ENCODE measurements at places on chromosomes 1 and 21. TPM values are rescaled to one million over a fixed set of nuclear protein-coding genes. Genes with fewer than 3 reads are reported as not detected.

The C1QB gene
- total RNA-seq: 1,524 TPM

GRCh38 chr1:63878932-63879331 lies 105.1 kb downstream of the ROR1 start:
- peaks cover 7% of the 10 kb centered on the region for H3K4me1 ChIP-seq
- H3K27me3 ChIP-seq: no peaks in the 10 kb centered on the region
- no peaks in the 10 kb centered on the region for H3K36me3 ChIP-seq
- no peak for DNase-seq
- no peak overlapping the region for H3K27ac ChIP-seq

- DNase-seq: no peak
- H3K27ac ChIP-seq: no peak overlapping the region
- H3K4me1 ChIP-seq: no peaks in the 10 kb centered on the region
- H3K27me3 ChIP-seq: no peaks in the 10 kb centered on the region
- H3K4me3 ChIP-seq: no peak overlapping the region
Observed at GRCh38 chr1:53047737-53048736, 14.0 kb upstream of the PODN start.

The TRIM17 gene
- total RNA-seq: 2.6 TPM

GRCh38 chr1:119908661-119909060 lies 12.3 kb upstream of the ADAM30 start:
- peaks cover 14% of the 10 kb centered on the region for H3K36me3 ChIP-seq
- H3K27ac ChIP-seq: no peak overlapping the region
- H3K4me1 ChIP-seq: no peaks in the 10 kb centered on the region
- H3K4me3 ChIP-seq: no peak overlapping the region
- no peak for DNase-seq

The NR0B2 gene
- total RNA-seq: 2.2 TPM

The BATF3 gene
- 12.8 TPM for total RNA-seq

DNA sequence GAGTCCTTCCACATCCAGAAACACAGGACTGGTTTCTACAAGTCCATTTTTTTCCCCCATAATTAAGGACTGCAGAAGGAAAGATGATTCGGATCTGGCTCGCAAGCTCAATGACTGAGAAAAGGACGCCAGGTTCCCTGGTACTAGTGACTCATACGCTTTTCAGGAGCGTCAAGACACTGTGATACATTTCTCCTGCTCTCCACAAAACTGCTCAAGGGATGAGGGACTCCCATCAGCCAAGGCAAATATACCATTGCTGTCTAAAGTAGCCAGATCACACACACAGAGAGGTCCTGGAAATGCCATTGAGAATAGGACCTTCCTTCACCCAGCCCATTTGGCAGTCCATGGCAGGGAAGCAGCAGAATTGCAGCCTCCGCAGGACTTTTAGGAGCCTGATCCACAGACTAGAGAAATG lies 253.6 kb upstream of the IRF2BP2 start:
- H3K4me1 ChIP-seq: peaks cover 38% of the 10 kb centered on the region
- H3K36me3 ChIP-seq: no peaks in the 10 kb centered on the region
- no peak for DNase-seq
- peak overlapping the region; percentile 76 for H3K27ac ChIP-seq
- H3K27me3 ChIP-seq: no peaks in the 10 kb centered on the region
